Fibroblast of skin of left biceps (primary cell): ENCODE measurements at places on chromosomes 13 and 19.

- no peak for DNase-seq
Measured at GRCh38 chr19:14177496-14178074, 28.4 kb downstream of the ADGRL1 start.

DNA sequence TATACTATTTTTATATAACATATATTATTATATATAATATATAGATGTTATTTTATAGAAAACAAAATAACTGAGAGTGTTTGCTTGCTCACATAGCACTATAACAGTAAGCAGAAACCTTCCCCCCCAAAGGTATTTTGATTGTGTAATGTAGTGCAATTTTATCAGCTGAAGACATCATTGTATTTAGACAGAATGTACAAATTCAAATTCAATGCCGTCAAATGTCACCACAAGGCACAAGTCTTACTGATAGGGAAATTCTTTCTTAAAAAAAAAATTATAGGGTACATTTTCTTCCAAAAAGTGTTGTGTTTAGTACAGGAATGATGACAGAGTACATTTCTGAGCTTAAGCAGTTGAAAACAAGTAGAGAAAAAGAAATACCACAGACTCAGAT lies 1147.1 kb upstream of the SPRY2 start:
- no peak for DNase-seq

GRCh38 chr19:608155-609003 lies 18.7 kb downstream of the HCN2 start:
- no peak for DNase-seq

DNA sequence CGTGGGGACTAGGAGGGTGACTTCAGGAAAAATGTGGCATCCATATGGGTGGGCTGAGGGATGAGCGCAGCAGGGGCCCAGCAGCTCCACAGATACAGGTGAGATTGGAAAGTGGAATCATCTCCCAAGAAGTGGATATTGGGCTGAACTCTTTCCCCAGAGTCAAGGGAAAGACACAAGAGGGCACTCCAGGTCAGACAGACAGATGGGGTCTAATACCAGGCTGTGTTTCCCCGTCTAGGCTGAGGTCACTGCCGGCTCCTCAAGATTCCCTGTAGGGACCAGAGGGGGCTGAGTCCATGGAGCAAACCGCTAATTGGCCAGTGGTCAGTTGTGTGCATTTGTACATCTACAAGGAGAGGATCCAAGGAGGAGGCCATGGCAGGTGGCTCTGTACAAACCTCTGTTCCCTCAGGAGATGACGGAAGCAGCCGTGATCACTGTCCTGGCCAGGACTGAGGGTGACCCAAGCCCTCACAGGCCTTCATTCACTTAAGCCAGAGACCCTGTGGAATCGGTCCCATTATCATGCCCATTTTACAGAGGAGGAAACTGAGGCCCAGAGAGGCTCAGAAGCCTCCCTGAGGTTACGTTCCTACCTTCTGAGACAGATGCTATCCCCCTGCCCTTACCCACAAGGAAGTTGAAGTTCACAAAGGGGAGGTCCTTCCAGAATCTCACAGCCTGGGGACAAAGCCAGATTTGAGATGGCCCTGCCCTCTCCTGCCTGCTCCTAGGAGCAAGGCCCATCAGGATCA lies 14.9 kb upstream of the IGLON5 start:
- no peak for DNase-seq

- DNase-seq, result no peak
Measured at GRCh38 chr13:51826606-51827005, 18.4 kb downstream of the TMEM272 start.

DNA sequence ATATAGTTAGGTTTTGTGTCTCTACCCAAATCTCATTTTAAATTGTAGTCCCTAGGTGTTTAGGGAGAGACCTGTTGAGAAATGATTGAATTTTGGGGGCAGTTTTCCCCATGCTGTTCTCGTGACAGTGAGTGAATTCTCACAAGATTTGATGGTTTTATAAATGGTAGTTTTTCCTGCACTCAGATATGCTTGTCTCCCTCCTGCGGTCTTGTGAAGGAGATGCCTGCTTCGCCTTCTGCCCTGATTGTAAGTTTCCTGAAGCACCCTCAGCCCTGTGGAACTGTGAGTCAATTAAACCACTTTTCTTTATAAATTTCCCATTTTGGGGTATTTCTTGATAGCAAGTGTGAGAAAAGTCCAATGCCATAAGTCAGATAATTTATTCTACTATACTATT lies 1977.5 kb upstream of the PCDH20 start:
- DNase-seq, result no peak

- no peak for DNase-seq
Measured at GRCh38 chr19:50418176-50419021, at the start of gene SPIB. TSS of gene SPIB (plus strand) at chr19:50418938. CDS start at chr19:50418963, 25 bp downstream.

GRCh38 chr13:35856084-35856483 lies 275.1 kb downstream of the DCLK1 start:
- DNase-seq, result no peak

GRCh38 chr13:58376349-58376748 lies 744.8 kb downstream of the PCDH17 start:
- DNase-seq, result no peak

DNA sequence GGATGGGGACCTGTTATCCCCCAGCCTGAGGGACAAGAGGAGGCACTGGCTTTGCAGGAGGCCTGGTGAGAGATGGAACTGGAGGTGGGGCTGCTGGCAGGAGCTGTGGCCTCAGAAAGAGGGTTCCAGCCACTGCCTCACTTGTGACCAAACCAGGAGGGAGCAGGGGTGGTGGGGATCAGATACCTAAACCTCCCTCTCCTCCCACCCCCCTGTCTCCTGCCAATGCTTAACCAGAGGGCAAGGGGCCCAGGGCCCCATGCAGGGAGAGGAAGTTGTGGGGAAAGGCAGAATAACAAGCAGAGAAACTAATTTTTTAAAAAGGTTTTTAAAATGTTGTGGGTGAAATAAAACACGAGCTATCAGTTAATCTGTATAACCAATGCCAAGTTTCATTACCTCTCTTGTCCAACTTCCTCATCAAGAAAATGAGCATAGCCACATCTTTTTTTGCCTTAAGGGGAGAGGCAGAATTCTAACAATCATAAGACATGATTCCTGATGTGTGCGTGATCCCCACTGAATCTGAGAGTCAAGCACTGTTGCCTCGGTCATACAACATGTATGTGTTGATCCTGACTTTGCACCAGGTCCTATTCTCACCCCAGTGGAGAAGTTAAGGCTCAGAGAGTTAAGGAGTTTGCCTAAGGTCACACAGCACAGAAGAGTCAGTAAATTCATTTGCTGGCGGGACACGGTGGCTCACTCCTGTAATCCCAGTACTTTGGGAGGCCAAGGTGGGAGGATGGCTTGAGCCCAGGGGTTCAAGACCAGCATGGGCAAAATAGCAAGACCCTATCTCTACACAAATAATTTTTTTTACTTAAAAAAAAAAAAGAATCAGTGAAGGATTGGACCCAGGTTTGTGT lies 12.9 kb downstream of the FXYD5 start:
- no peak for DNase-seq

GRCh38 chr13:92821324-92821723 lies 405.3 kb upstream of the GPC6 start:
- no peak for DNase-seq

GRCh38 chr19:8256276-8257051 lies 47.3 kb downstream of the CERS4 start:
- DNase-seq, result no peak

- no peak for DNase-seq
Measured at GRCh38 chr13:105035092-105035491, 1500.4 kb downstream of the EFNB2 start.

DNA sequence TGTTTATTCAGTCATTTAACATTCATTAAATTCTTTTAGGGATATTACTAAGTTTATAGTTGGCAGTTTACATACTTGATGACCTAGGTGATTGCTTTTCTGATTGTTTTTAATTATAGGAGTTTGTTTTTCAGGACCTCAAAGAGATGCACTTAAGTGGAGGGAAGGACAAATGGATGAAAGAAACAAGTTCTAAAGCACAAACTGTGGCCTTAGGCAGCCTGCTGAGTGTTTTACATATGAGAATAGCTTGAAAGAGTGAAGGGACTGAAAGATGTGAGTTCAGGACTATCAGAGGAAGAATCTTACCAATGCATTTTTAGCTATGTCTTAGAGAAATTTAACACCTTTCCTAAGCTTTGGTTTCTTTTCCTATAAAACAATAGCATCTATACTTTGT lies 402.6 kb downstream of the KLF12 start:
- no peak for DNase-seq

- DNase-seq, result no peak
Measured at GRCh38 chr19:15438124-15438496, 11.6 kb downstream of the WIZ start.

DNA sequence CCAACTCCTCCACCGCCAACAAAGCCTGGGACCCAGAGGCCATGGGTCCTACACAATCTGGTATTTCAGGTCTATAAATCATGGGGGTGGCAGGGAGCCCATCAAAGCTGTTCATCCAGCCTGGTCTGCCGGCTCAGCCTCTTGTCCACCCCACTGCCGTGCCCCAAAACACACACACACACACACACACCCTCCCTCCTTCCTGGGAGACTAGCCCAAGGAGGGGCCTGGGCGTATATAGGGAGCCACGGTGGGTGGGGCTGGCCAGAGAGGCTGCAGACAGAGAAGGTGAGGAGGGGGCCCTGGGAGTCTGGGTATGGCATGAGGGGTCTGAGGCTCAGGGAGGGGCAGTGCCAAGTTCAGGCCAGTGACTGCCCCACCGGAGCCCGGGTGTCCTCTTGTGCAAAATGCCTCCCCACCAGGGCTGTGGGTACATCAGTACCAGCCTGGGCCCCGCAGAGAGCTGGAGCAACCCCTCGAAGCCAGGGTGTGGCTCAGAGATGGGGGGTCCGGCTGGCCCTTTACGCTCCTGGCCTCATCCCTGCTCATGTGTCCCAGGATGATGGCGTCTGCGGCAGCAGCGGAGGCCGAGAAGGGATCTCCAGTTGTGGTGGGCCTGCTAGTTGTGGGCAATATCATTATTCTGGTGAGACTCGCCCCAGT lies at the start of gene UPK1A:
Gene UPK1A (plus strand): TSS at position 267 of the 663 bp plus-strand sequence. CDS start 296 bp downstream, at position 563.
- no peak for DNase-seq

- DNase-seq, result no peak
Measured at GRCh38 chr19:6415591-6416190, 8.9 kb downstream of the KHSRP start.

DNA sequence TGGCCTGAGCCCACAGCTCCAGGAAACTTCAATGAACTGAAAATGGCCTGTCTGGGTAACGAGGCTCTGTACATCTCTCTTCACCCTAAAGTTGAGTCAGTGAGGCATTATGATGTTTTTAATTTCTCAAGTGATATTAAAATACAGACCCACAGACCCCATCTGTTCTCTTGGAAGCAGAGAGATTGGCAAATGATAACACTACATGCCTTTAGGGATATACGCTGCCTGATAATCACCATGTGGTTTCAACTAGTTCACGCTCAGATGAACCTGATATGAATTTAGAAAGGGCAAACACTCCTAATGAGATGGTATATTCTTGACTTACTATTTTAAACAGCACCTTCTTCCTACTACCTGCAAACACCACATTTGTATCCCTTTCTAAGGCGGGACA lies 127.5 kb downstream of the RFC3 start:
- no peak for DNase-seq

- DNase-seq, result no peak
Measured at GRCh38 chr19:18392417-18392816, 5.0 kb downstream of the LRRC25 start.

DNA sequence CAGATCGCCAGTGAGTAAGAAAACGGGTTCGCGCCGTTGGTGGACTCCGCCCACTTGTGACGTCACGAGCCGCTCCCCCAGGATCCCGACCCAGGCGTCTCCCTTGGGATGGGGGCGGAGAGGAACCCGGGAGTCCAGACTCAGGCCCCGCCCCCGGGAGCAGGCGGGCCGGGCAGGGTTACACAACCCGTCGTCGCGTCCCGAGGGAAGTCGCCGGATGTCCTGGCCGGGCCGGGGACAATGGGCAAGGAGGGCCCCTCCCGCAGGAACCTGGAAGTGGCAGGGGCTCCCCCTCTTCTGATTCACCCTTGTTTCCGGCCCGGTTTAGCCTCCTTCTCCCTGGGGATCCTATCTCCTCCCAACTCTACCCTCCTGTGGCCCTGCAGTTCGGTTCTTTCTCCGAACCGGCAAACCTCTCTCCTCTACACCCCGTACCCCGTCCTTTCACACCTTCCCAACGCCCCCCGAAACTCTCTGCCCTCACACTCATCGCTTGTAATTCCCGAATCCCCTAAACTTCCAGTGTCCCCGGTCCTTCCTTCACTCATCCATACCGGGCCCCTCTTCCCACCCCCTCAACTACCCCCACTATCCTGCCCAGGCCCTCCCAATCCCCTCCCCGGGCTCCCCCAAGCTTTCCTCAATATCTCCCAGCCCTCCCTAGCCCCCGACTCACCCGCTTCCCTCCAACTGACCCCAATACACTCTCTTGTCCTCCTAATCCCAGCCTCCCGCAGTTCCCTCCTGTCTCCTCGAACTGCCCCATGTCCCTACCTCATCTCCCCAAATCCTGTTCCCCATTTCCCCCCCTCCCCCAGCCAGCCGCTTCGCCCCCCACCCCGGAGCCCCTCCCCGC lies 20.0 kb upstream of the ERCC1 start:
- DNase-seq, result peak; percentile 62

DNA sequence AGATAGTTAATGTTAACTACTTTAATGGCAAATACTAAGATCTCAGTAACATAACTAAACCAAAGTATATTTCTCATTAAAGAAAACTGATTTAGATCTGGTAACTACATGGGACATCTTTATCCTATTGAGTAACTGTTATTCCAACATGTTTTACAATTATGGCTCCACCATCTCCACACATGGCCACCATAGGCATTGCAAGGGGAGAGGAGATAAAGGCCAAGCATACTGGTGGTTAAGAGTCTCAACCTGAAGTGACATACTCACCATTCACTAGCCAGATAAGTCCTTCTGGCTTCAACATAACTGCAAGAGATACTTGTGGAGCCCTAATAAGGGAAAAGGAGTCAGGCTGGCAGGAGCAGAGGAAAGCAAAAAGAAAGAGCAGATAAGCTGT lies 1586.4 kb upstream of the SPRY2 start:
- DNase-seq, result no peak

- peak; percentile 81 for DNase-seq
Measured at GRCh38 chr19:39428283-39429112, 7.3 kb downstream of the RPS16 start.

GRCh38 chr19:13850910-13851733 lies 25.8 kb upstream of the NANOS3 start:
- peak; percentile 83 for DNase-seq

- DNase-seq, result no peak
Measured at GRCh38 chr13:18996627-18997051, 185.0 kb downstream of the TUBA3C start.
